ENCODE measurements at places on chromosomes 3 and 15. TPM values are rescaled to one million over a fixed set of nuclear protein-coding genes. Genes with fewer than 3 reads are reported as not detected.
A peak's percentile ranks its signal among the peaks of the same experiment; 100 is the strongest.

DNA sequence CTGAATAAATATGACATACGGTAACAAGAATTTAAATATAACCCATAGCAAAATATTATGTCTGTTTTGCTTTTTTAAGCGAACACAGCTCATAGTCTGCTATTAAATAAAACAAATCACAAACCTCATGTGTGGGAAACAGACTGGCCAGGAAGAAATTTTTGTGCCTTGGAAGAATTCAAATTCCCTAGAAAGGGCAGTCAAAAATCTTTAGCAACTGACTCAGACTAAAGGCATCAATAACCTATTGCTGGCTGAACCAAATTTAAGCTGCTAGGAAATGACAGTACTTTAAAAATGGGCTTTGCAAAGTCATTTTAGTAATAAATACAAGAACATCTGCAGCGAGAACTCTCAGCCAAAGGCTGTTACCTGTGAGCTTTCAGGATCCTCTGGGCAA is 151.4 kb downstream of the PLD1 start:
- DNase-seq: no peak

DNA sequence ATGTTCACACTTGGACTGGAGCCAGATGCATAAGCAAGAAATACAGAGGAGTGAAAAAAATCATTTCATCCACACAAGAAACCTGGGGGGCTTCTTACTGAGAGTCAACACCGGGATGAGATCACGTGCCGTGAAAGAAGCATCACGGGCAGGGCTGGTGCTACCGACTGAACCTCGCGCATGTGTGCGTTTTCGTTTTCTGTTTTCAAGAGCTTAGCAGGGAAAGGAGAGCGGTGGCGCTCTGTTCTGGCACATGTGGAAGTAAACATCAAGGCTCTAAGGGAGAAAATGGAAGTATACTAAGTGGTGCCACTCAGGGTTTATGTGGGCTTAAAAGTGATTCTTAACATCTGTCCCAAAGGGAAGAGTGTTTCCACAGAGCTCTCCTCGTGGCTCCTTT is 55.9 kb downstream of the VGLL4 start:
- no peak for DNase-seq

Gene CILP
- total RNA-seq: 0.40 TPM

DNA sequence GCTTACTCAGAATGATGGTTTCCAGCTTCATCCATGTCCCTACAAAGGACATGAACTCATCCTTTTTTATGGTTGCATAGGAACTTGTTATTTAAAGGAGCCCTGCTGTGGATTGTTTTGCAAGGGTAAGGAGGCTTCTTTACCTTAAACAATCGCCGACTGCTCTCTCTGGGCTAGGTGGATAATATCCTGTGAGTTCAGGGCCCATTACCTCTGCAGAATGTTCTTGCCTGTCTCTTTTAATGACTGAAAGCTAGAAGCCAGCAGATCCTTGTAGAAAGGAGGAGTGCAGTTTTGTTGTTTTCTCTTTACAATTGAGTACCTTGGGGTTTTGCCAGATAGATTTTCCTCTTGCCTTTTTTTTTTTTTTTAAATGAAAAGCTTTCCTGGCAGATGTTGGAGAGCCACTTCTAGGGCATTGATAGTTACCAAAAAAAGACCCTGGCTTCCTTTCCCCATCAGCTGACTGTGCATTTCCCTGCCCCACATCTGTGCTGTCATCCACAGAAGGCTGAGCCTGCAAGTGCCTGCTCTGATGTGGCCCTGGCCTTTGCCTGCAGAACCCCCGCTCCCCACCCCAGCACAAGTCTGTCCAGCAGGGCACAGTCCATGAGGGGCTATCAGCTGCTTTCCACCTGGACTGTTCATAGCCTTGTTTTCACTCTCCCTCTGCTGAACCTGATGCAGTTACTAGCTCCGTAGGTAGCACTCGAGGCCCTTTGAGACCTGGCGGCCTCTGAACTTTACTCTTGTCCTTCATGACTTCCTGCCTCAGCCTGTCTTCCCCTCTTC is 113.1 kb downstream of the CHCHD6 start:
- peak; percentile 33 for DNase-seq

DNA sequence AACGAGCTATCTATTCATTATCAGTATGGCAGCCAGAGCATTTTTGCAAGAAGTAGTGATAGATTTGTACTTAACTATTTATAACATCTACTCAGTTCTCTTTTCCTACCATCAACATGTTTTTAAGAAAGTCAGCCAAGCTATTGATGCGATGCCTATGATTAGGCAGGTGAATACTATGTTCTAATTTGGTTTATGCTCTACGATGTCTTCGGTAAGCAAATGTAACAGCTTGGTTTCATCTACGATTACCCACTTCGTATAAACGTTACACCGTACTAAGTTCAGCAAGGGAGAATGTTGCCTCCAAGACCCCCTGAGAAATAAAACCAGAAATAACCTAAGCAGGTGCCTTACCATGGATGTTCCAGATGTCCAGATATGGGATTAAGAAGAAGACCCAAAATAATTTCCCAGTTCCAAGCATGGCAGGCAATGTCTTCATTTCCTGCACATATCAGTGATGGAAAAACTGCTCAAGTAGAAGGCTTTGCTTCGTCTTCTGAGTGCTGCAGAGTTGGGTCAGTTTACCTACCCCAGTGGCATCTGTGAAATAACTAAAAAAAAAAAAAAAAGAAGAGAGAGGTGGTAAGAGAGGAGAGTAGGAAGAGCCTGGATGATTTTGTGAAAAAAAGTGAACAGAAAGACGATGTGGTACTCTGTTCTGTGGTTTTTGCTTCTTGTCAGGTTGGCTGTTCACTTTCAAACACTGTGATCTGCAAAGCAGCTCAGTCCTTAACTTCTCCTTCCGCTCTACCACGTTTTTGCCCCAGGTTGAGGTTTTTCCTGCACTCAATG is at the start of gene BTLA:
Gene BTLA (minus strand): TSS at position 559 of the 798 bp plus-strand sequence. CDS start 114 bp downstream, at position 445.
- no peak for DNase-seq

Measured in renal cortical epithelial cell (primary cell).